ENCODE measurements at places on chromosomes 12 and 14. TPM values are rescaled to one million over a fixed set of nuclear protein-coding genes. Genes with fewer than 3 reads are reported as not detected.

Gene CLEC4D
- total RNA-seq: not detected

Gene HVCN1
- total RNA-seq: 6.9 TPM

Gene SPIC
- not detected for total RNA-seq

Gene SLC25A21
- 2.1 TPM for total RNA-seq

Gene MCRS1
- total RNA-seq: 37.8 TPM

Gene RHOJ
- 7.2 TPM for total RNA-seq

Gene NKX2-1
- total RNA-seq: 21.5 TPM

Gene EXOC3L4
- total RNA-seq: 0.46 TPM

Gene ABCC9
- total RNA-seq: 22.8 TPM

Gene ADGRD1
- total RNA-seq: 5.1 TPM

Gene SERPINA6
- total RNA-seq: not detected

Gene RFLNA
- 8.8 TPM for total RNA-seq

Gene SDR9C7
- 0.23 TPM for total RNA-seq

Gene GPR84
- total RNA-seq: 0.23 TPM

Gene KCNH5
- 10.6 TPM for total RNA-seq

Gene KLRB1
- total RNA-seq: not detected

Gene ACYP1
- 49.4 TPM for total RNA-seq

Gene SMIM41
- total RNA-seq: not detected

Gene CABP1
- 3.2 TPM for total RNA-seq

Gene HOXC12
- total RNA-seq: not detected

Gene FOXN4
- total RNA-seq: 0.23 TPM

Gene CCDC38
- not detected for total RNA-seq

Gene PRPH
- total RNA-seq: 1.4 TPM

Gene CCDC198
- 1.2 TPM for total RNA-seq

Gene KRT75
- not detected for total RNA-seq

Gene NGB
- total RNA-seq: 17.8 TPM

Gene PTPRQ
- 2.5 TPM for total RNA-seq

Gene LGR5
- total RNA-seq: 1.6 TPM

Gene STAT6
- total RNA-seq: 8.1 TPM

Gene SMCO2
- 0.46 TPM for total RNA-seq

Gene APOF
- total RNA-seq: not detected

Gene MANSC1
- total RNA-seq: 3.7 TPM

Gene MYF5
- total RNA-seq: not detected

Gene FAM222A
- total RNA-seq: 10.1 TPM

Gene TNFAIP2
- 12.7 TPM for total RNA-seq

Gene LIN52
- 26.3 TPM for total RNA-seq

Gene C12orf42
- 0.92 TPM for total RNA-seq

Gene GLI1
- total RNA-seq: 1.6 TPM

Gene HDAC7
- 6.5 TPM for total RNA-seq

Gene TAS2R7
- total RNA-seq: 0.69 TPM

Gene RNASE3
- total RNA-seq: not detected

Gene TXNDC16
- total RNA-seq: 50.5 TPM

Gene OASL
- total RNA-seq: 0.46 TPM

Gene POTEM
- not detected for total RNA-seq
